ENCODE measurements at places on chromosomes 7 and 10.

GRCh38 chr10:63922468-63923284 lies 401.5 kb downstream of the REEP3 start:
- no peak for DNase-seq

DNA sequence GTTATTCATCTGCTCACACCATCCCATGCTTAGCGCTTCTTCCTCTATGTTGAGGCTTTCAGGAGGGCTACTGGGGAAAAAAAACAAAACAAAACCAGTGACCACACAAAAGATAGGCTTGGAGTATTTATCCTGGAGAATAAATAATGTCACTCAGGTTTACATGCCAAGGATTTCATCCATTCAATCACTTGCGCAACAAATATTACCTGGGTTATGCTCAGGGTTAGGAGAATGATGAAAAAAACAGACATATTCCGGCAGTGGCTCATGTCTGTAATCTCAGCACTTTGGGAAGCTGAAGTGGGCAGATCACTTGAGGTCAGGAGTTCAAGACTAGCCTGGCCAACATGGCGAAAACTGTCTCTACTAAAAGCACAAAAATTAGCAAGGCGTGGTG lies 3.3 kb upstream of the ELOVL3 start:
- DNase-seq, result no peak

- no peak for DNase-seq
Observed at GRCh38 chr10:116178086-116178605, 94.9 kb downstream of the GFRA1 start.

GRCh38 chr7:35482231-35482630 lies 212.7 kb downstream of the HERPUD2 start:
- DNase-seq, result no peak

GRCh38 chr10:108166401-108166800 lies 1001.9 kb upstream of the SORCS1 start:
- DNase-seq, result no peak

Measured in stimulated activated CD4-positive, alpha-beta T cell treated with anti-CD3 and anti-CD28 coated beads, Interleukin-15, amount 100 ng/mL, for 1 hour (primary cell).